ENCODE measurements at places on chromosomes 12 and 14. TPM values are rescaled to one million over a fixed set of nuclear protein-coding genes. Genes with fewer than 3 reads are reported as not detected.

The DCTN2 gene
- total RNA-seq, result 84.4 TPM

DNA sequence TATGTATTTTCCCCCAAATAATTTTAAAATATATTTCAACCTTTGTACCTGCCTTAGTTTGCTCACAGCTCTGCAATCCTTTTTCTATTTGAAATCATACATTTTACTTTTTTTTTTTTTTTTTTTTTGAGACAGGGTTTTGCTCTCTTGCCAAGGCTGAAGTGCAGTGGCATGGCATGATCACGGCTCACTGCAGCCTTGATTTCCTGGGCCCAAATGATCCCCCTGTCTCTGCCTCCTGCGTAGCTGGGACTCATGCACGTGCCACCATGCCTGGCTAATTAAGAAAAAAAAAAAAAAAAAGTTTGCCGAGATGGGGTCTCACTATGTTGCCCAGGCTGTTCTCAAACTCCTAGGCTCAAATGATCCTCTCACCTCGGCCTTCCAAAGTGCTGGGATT, 1.3 kb upstream of the SYCP3 start:
- DNase-seq, result no peak

GRCh38 chr14:76346391-76347160, 29.4 kb upstream of the ESRRB start:
- no peak for DNase-seq

The GPD1 gene
- total RNA-seq, result 0.91 TPM

GRCh38 chr14:61335049-61335448, 13.7 kb downstream of the PRKCH start:
- no peak for DNase-seq

- no peak for DNase-seq
These were observed 47.7 kb upstream of the RMST start for GRCh38 chr12:97414855-97415254.

DNA sequence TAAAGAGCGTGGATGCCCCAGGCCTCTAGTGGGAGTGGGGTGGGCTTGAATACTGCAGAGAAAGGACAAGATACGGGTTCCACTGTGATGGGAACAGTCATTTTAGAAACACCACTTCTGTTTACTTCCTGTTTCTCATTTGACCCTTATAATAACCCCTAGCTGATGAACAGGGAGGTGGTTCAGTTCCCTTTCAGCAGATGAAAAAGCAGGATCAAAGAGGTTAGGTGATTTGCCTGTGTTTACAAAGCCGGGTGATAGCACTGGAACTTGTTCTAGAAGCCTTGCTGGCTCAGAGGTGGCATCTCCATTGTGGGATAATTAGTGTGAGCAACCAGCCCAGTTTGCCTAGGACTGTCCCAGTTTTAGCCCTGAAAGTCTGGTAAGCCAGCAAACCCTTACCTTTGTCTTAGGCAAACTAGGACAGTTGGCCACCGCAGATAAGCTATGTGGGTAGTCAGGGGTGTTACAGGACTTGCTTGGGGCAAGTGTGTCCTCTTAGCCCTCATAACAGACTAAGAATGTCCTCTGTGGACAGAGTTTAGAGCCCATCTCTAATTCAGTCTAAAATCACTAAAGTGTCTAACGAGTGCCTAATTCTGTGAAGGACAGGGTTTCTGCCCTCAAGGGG, 7.5 kb upstream of the LRP1-AS start:
- DNase-seq, result no peak

- DNase-seq, result no peak
These were observed 353.6 kb upstream of the SFSWAP start for GRCh38 chr12:131357185-131357747.

DNA sequence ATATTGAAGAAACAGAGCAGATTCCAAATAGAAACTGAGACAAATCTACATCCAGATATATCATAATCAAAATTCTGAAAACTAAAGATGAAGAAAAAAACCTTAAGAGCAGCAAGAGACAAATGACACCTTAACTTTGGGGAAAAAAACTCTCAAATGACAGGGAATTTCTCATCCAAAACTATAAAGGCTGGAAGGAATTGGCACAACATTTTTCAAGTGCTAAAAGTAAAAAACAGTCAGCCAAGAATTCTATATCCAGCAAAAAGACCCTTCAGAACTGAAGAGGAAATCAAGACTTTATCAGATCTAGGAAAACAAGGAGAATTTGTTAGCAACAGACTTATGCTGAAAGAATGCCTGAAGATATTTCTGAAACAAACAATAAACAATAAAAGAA, 90.3 kb upstream of the RASSF8 start:
- no peak for DNase-seq

The P2RX2 gene
- total RNA-seq, result not detected

- DNase-seq, result no peak
These were observed 75.7 kb upstream of the NEDD1 start for GRCh38 chr12:96831346-96831745.

- DNase-seq, result no peak
These were observed 1.6 kb downstream of the MMP14 start for GRCh38 chr14:22837750-22838538.

GRCh38 chr14:65465584-65465983, 53.1 kb downstream of the FUT8 start:
- DNase-seq, result no peak

- no peak for DNase-seq
These were observed 73.4 kb upstream of the DDHD1 start for GRCh38 chr14:53226553-53226952.

The SYNDIG1L gene
- not detected for total RNA-seq

DNA sequence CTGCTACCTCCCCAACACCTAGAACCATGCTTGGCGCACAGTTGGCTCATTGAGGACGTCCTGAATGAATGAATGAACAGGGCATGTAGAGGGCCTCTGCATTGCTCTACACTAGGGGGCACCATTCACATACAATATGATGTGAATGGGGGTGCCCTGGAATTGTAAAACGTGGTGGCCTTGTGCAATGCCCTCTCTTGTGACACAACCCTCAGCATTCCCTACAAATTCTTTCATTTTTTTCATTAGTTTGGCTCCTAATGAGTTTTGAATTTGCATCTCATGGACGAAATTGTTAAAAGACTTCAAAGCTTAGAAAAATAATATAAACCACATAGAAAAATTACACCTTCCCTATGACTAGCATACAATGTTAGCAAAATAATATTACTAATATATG, 2.3 kb upstream of the DIO2 start:
- DNase-seq, result no peak

The AMHR2 gene
- total RNA-seq, result not detected

GRCh38 chr12:111907740-111908139, 65.7 kb downstream of the MAPKAPK5 start:
- DNase-seq, result no peak

The IFI27 gene
- total RNA-seq, result 237 TPM

- no peak for DNase-seq
These were observed 172.7 kb downstream of the ETNK1 start for GRCh38 chr12:22797701-22798100.

The WSCD2 gene
- not detected for total RNA-seq

DNA sequence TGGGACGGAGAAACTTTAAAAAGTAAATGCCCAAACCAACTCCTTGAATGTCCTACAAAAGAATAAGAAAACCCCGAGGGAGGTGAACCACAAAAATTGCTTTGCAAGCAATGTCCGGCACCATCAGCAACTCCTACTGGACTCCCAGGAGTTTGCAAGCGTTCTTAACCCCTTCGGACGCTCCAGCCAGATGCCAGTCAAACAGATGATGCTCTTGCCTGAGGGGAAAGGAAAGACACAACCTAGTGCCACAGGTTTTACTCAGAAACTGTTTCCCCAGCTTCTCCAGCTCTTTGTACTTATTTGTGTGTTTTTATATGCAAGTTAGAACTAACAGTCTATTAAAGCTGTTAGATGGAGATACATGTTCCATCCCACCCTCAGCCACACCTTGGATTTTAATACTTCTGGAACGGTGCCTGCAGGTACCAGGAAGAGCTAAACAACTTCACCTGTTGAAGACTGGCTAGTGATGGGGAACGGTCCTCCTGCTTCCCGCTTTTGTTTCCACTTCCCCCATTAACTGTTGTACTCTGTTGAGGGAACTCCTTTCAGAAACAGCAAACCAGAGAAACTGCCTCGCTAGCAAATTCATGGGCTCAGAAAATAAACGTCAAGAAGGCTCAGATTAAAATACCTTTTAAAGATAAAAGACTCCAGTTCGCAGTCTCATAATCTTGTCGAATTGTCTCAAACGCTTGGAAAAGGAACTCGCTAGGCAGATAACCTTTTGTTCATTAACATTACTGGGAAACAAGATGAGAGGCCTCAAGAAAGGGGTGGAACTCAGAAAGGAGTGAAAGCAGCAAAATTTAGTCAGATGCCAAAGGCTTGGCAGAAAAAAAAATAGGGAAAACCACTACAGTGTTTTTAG, 1.1 kb upstream of the FERMT2 start:
- DNase-seq, result no peak

The KRT2 gene
- not detected for total RNA-seq

- no peak for DNase-seq
These were observed 107.1 kb upstream of the PLEKHG7 start for GRCh38 chr12:92595663-92596062.

DNA sequence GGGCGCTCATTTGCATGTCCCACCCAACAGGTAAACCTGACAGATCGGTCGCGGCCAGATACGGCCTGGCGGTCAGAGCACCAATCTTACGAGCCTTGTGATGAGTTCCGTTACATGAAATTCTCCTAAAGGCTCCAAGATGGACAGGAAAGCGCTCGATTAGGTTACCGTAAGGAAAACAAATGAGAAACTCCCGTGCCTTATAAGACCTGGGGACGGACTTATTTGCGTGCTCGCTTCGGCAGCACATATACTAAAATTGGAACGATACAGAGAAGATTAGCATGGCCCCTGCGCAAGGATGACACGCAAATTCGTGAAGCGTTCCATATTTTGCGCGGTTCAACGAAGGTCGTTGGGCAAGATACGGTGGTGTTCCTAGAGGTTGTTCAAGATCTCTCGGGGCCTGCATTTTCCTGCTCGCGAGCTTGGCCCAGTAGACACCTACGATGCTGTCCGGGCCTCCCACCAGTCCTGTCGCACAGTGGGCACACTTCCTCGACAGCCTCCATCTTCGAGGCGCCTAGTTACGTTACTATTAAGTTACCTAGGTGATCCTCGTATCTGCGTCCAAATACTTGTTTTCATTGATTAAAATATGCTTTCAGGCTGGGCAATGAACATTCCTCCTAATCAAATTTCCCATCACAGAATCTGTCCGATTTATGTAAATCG, at the start of gene RNU6-7:
RNU6-7 (plus strand) TSS at position 230 of the 675 bp plus-strand sequence.
- peak; percentile 51 for DNase-seq

DNA sequence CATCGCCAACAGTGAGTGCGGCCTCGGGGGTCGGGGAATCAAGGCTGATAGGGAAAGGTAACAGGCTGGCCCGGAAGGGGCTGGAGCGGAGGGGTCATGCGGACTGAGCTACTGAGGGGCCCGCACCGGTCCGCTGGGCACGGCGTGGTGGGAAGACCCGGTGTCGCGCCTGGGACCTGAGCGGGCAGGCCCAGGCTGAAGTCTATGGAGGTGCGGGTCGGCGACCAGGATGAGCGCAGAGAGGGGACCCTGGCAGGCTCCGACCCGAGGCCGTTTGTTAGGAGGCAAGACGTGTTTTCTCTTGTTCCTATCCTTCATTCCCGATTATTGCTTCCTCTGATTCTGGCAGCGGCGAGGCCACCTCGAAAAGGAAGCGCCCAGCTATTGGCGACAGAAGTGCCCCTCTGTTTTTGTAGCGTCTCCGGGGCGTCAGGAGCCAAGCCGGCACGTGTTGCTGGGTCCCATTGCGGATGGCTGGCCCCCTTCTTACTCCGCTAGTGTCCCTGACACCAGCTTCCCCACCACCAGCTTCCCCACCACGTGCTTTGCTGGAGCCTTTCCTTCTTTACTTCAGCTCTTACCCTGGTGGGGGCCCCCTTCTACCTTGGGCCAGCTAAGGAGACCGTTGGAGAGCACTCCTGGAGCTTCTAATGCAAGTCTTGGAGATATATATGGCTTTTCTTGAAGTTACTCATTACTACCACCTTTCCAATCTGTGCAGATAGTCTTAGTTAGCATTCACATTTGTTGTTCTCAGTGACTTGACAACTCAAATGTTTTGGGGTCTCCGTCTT, 653 bp downstream of the PA2G4 start:
- DNase-seq, result no peak

GRCh38 chr14:74649167-74649566, 37.1 kb upstream of the LTBP2 start:
- no peak for DNase-seq

The CKAP4 gene
- 3.9 TPM for total RNA-seq

DNA sequence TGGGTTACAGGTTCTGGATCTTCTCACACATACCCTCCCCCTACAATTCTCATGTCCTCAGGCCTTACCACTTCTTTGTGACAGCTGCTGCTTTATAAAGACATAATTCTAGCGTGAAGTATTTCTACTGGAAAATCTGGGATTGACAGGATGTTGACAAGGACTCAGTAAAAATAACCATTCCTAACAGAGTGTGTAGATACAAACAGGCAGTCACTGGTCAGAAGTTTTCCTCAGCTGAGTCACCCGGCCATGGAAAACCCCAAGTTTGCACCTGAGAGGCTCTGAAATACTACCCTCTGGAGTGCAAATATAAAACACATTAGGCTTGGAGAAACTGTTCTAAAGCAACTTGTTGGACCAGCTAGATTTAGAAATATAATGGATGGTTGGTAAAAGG, 54.4 kb downstream of the SPPL3 start:
- DNase-seq, result no peak

- no peak for DNase-seq
These were observed 57.1 kb downstream of the DYRK2 start for GRCh38 chr12:67705394-67706370.

The CPNE6 gene
- 0.14 TPM for total RNA-seq

Measured in activated naive CD8-positive, alpha-beta T cell treated with anti-CD3 and anti-CD28 coated beads, Interleukin-2, amount 10 ng/mL, durations not matched to agents 7 days and 5 days (primary cell).